NCI-H345 (cell line): ENCODE measurements at places on chromosomes 5 and 9.

DNA sequence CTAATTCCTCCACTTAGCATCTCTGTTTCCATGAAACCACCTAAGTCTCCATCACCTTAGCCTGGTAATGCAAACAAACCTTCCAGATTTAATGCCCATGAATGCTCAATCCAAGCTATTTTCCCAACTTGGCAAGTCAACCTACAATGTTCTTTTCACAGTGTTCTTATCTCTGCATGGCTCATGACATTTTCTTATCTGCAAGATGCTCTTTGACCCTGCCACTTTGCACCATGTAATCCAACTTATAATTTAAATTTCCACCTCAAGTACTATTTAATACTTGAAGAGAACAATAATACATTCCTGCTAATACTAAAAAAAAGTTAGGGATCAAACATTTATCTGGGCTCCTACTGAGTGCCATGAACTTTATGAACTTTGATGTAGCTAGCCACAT, 164.3 kb downstream of the TMEM232 start:
- no peak for DNase-seq

DNA sequence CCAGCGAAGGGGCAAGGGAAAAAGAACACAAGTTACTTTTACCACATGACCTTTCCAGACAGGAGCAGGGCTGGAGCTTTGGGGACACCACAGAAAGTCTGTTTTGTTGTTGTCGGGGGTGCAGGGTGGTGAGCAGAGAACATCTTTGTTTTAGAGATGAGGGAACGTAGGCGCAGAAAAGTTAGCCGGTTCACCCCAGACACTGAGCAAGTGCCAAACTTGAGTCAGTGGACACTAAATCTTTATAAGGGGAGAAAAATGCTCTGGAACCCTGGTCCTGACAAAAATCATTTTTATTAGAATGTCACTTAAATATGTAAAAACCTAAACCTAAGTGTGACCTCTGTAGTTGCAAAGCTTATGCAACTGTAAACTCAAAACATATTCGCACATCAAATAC, 126.4 kb upstream of the GAS1 start:
- no peak for DNase-seq

DNA sequence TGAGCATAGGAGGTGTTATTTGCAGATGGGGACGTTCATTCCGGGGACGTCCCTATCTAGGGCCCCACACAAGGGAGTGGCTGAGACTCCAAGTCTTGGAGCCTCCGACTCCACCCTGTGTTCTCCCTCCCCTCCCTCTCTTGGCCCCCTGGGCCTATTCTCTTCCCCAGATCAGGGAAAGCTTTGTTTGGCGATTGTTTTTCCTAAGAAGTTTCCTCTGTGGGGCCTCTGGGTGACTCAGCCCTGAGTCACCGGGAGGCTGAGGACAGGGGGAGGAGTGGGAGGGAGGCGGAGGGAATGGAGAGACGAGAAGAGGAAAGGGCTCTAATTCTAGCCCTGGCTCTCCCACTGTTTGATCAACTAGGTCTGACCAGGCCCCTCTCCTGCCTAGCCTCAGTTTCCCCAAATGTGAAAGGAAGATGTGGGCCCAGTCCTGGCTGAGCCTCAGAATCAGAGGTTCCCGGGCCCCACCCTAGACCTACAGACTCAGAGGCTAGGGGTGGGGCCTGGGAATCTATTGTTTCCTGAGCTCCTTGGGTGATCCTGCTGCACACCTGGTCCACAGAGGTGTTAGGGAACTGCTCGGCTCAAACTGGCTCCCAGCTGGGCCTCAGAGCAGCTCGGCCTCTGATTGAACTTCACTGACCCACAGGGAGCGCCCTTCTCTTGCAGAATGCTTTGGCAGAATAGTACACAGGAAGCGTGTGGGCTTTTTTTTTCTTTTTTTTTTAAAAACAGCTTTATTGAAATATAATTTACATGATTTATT, 19.2 kb downstream of the GSN start:
- peak; percentile 60 for DNase-seq

- DNase-seq, result no peak
These were observed 204.4 kb downstream of the EFNA5 start for GRCh38 chr5:107466233-107466769.

DNA sequence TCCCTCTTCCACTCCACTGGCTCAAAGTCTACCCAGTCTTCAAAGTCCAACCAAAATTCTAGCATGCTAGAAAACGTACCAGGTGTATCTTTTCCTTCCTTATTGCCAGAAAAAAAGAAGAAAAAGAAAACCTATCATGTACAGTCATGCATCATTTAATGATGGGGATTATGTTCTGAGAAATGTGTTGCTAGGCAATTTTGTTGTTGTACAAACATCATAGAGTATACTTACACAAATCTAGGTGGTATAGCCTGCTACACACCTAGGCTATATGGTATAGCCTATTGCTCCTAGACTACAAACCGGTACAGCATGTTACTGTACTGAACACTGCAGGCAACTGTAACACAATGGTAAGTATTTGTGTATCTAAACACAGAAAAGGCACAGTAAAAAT, 104.8 kb downstream of the SREK1 start:
- no peak for DNase-seq

- DNase-seq, result no peak
These were observed 241.8 kb downstream of the TRIM32 start for GRCh38 chr9:116928884-116929283.

GRCh38 chr5:12837592-12837991, 933.3 kb upstream of the CTNND2 start:
- no peak for DNase-seq
